ENCODE measurements at places on chromosomes 7 and 10. TPM values are rescaled to one million over a fixed set of nuclear protein-coding genes. Genes with fewer than 3 reads are reported as not detected.

The FBH1 gene
- 56.9 TPM for total RNA-seq

The ST8SIA6 gene
- 1.5 TPM for total RNA-seq

GRCh38 chr7:127667017-127667670 is 15.2 kb downstream of the SND1 start:
- no peak overlapping the region for H3K4me3 ChIP-seq
- no peaks in the 10 kb centered on the region for H3K36me3 ChIP-seq
- no peaks in the 10 kb centered on the region for H3K27me3 ChIP-seq
- DNase-seq: no peak
- peaks cover 2% of the 10 kb centered on the region for H3K4me1 ChIP-seq

GRCh38 chr10:35565602-35566081 is 39.5 kb upstream of the GJD4 start:
- H3K27me3 ChIP-seq: no peaks in the 10 kb centered on the region
- H3K4me3 ChIP-seq: no peak overlapping the region
- peaks cover 41% of the 10 kb centered on the region for H3K36me3 ChIP-seq

- H3K4me1 ChIP-seq: peaks cover 22% of the 10 kb centered on the region
- no peaks in the 10 kb centered on the region for H3K27me3 ChIP-seq
- H3K36me3 ChIP-seq: no peaks in the 10 kb centered on the region
- H3K4me3 ChIP-seq: no peak overlapping the region
These were observed 62.7 kb downstream of the PPP1R9A start for GRCh38 chr7:94970085-94970576.

All from muscle of leg (tissue), 16 donors.